ENCODE measurements at places on chromosomes 6 and 20. TPM values are rescaled to one million over a fixed set of nuclear protein-coding genes. Genes with fewer than 3 reads are reported as not detected.

The DNAAF9 gene
- total RNA-seq, result 3.5 TPM

- no peak for DNase-seq
Measured at GRCh38 chr6:170146640-170147039, 144.2 kb downstream of the DLL1 start.

- no peak for DNase-seq
Measured at GRCh38 chr6:121607721-121608120, 172.3 kb downstream of the GJA1 start.

GRCh38 chr6:36662380-36662779 is 16.1 kb upstream of the CDKN1A start:
- DNase-seq, result no peak

DNA sequence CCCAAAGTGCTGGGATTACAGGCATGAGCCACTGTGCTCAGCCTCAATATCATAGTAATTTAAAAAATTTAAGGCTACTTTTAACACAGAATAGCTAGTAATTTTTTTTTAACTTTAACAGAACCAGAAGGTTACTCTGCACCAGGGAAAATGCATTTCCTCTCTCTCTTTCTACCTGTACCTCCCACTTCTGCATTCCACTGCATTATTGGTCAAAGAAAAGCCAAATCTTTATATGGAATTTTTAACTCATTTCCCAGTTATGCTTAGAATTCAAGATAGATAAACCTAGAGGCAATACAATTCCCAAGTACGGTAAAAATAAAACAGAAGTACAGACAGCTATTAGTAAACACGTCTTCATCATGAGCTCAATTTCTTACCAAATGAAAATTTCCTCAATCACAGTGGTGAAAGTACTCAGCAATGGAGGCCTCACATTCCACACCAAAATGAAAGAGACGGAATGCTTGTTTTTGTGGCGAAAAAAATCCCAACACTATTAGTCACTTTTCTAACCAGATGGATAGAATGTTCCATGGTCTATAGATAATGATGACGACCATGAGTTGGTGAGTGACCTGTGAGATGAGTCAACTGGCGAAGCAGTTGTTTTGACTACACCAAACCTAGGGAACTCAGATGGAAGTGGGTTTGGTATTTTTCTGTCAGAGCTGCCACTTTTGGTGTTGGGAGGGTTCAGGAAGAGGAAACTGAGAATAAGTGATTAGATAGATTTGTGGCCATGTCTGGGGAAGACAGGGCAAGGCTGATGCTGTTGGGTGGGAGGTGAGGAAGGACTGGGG is 104.7 kb upstream of the SGK1 start:
- DNase-seq, result peak; percentile 97

DNA sequence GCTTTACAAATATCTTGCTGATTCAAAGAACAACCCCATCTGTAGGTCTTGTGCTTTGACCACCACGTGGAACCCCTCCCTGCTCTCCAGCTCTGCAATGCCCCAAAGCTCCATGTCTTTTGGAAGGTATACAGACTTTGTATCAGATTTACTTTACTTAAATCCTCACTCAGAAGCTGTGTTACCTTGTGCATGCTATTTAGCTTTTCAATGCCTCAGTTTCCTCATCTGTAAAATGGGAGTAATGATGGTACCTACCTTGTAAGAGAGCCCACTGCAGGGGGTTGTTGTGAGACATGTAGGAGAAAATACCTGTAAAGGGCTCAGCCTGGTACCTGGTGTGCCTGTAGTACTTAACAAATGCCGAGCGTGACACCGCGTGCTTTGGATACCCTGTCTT is 200.2 kb upstream of the CHD6 start:
- no peak for DNase-seq

- DNase-seq, result no peak
Measured at GRCh38 chr20:62477669-62478455, 2.1 kb upstream of the GATA5 start.

Data from epithelial cell of proximal tubule (primary cell).